ENCODE measurements at places on chromosomes 1 and 21.

DNA sequence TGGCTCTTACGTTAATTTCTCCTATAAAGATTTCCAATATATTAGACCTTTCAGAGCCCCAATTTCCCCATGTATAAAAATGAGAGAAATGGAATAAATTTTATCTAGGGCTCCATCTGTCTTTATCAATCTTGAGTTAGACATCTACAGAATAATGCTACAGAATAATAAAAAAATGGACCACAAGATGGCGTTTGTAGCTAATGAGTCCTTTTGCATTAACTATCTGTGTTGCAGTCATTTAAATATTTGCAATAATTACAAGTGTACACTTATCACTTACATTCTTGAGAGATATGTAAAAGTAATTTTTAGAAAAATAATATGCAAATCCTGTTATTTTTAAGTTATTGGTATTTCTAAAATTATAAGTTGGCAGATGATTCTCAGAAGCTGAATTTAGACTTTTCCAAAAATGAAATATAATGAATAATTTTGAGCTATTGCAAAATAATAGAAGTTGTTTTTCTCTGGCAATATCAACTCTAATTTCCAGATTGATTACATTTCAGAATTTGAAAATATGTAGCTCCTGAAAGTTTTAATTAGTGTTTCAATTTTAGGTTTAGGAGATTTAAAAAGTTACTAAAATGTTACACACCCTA is 87.7 kb downstream of the SNX7 start:
- DNase-seq = peak; percentile 56

DNA sequence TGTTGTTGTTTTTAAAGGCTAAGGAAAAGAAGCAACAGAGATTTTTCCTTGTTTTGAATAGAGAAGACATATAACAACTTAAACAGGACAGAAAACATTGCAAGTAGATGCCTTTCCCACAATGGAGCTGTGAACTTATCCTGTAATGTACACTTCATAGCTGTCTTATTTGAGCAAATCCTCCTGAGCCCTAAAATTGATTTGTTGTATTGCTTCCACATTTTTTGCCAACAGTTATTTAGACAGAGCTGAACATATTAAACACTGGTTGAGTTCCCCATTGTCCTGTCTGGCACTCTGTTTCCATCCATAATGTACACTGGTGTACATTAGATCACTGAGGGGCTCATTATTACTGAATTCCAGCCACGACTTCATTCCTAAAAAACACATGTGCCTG is 32.2 kb downstream of the CACHD1 start:
- DNase-seq = no peak

- DNase-seq = no peak
Observed at GRCh38 chr1:228150461-228151179, 890 bp downstream of the GJC2 start.

DNA sequence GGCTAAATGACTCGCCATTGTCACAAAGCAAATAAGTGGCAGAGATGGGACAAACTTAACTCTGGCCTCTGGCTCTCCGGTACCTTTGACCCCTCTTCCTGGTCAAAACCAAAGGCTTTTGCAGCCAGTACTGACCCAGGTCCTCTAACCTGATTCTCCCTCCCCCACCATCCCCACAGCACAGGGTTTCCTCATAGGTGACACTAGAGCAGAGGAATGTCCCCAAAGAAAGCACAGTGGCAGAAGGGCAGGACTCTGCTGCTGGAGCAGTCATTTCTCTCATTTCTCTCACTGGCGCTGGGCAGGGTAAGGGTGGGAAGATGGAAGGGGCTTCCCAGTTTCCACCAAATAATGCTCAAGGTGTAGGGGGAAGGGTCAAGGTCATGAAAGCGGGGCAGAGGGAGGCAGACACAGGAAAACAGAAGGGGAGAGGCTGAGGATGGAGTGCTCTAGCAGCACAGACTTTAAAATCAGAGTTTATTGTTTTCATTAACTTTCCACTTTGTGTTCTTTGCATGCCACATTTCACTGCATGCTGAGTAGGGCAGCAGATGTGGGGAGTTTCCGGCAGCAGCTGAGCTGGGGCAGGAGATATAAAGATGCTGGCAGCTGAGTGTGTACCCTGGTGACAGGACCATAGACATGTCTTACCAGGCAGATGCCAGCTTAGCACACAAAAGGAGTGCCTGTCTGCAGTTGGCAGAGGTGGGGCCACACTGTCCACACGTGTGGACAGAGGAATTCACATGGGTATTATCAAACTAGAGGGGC is 80.5 kb downstream of the FAM78B start:
- no peak for DNase-seq

- DNase-seq = no peak
Observed at GRCh38 chr1:206415942-206416341, 54.3 kb upstream of the IKBKE start.

DNA sequence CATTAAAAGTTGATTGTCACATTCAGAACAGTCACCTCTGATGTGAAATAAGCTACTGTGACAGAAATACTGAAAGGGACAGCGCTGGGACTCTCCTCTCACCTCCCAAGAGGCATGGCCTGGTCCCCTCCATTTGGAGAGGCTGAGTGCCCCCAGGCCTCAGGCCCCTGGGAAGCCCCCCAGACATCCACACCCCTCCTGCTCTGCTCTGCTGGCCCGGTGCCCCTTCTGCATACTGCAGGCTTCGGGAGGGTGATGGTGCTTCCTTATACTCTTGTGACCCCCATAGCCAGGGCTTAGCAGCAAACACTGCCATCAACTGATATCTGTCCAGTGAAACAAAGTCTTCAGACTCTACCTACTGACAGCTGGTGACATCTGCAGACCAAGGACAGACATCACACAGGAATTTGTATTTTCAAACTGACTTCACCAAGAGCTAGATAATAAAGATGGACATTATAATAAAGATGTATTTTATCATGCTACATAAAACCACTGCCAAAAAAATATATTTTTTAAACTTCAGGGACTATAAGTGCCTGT is 36.9 kb downstream of the C2CD2 start:
- no peak for DNase-seq

GRCh38 chr1:184769241-184769640 is 14.6 kb upstream of the EDEM3 start:
- DNase-seq = no peak

DNA sequence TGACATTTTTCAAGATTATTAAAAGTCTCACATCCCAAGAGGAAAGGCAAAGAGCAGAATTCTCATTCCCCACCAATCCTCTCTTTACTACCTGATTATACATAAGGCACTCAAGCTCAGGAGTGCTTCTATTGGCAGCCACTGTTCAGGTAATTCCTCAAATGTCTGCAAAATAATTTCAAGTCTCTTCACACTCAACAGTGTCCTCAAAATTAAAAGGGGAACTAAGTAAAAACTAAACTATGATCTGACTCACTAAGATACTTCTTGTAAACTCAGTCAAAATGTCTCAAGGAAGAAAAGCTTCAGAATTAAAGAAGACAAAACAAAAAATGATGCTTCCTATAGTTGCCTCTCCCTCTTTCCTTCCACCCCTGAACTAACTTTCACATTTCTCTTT is 135.6 kb downstream of the GPATCH2 start:
- no peak for DNase-seq

DNA sequence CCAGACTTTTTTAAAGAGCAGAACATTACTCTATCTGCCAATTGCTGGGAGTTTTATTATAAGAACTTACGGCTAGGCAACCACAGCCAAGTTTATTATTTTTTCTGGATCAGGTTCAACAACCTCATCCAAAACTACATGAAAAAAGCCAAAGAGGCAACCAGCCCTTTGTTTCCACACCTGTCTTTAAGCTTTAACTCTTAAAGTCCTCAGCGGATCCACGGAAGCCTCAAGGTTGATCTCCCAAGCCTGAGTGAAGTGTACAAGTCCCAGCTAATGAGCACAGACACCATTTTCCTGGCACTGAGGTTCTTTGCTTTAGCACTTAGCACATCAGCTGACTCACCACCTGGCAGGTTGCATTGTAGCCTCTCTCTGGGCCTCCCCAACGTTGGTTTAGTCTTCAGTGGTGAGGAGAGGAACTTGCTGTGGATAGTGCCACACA is 143.1 kb downstream of the TGFBR3 start:
- DNase-seq = peak; percentile 81

GRCh38 chr21:37815893-37816292 is 100.4 kb downstream of the KCNJ6 start:
- no peak for DNase-seq

Measured in NCI-H1105 treated with DMSO at 0.1 percent for 48 hours (cell line).